NCI-H187 (cell line): ENCODE measurements at places on chromosomes 3 and 15.

GRCh38 chr3:52429779-52430415 lies 15.0 kb downstream of the SEMA3G start:
- DNase-seq = no peak

GRCh38 chr15:60635507-60636352 lies 156.8 kb upstream of the ICE2 start:
- DNase-seq = no peak

DNA sequence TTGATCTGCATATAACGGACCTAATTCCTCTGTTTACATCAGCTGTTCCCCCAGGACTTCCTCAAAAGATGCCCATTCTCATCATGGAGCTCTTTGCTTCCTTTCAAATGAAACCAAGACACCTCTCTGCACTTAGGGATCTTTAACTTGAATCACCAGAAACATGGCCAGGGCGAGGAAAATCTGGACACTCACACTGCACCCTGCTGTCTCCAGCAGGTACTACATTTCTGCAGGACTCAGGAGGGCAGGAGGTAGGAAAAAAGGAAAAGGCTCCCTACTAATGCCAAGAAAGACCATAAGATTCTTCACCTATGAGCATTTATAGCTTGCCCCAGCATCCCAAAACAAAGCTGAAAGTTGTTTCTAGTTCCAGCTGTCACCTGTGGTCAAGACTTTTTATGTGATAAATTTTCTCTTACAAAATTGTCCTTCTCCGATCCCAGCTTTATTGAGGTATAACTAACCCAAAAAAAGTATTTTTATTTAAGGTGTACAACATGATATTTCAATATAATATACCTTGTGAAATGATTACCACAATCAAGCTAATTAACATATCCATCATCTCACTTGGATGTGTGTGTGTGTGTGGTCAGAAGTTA lies 87.3 kb upstream of the C15orf61 start:
- peak; percentile 1 for DNase-seq

DNA sequence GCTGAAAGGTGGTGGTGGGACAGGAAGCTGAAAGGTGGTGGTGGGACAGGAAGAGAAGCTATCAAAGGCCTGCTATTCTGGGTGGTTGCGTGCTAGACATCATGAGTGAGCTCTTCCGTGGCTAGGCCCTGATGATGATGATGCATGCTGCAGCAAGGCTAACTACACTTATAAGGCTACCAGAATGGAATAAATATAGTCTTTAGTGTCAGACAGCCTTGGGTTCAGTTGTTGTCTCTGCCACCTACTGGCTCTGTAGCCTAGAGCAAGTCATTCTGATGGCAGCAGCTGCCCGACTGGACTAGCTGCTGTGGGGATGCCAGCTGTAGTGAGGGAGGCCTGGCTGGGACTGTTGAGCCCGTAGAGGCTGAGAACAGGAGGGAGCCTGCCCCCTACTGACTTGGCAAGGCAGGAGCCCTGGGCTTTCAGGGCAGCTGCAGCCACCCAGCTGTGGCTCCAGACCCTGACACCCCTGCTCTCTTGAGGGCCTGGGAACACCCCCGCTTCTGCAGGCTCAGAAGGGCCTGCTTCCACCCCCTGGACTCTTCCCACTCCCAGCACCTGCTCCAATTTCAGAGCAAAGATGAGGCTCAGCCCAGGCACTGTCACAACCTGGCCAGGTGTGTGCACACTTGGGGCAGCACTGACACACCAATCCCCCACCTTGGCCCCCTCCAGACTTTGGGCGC lies 21.4 kb upstream of the ZBED2 start:
- no peak for DNase-seq
